Stimulated activated CD4-positive, alpha-beta T cell treated with anti-CD3 and anti-CD28 coated beads, Interleukin-4, amount 100 ng/mL, for 1 hour (primary cell): ENCODE measurements at places on chromosomes 7 and 10.

DNA sequence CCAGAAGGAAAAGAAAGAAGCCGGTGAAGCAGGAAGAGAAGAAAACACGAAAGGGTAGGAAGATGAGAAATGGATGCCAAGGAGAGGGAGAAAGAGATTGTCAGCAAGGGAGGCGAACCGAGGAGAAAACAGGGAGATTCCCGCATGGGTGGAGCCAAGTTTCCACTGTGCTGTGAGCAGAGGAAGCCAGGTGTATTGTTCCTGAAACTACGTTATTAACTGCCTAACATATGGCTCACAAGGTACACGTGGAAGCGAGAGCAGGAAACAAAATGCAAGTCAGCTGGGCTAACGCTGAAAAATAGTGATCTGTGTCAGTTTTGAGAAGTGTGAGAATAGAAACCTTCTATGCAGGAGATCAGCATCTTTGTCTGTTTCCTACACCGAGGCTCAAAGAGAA, 20.4 kb upstream of the HIPK2 start:
- DNase-seq, result no peak

DNA sequence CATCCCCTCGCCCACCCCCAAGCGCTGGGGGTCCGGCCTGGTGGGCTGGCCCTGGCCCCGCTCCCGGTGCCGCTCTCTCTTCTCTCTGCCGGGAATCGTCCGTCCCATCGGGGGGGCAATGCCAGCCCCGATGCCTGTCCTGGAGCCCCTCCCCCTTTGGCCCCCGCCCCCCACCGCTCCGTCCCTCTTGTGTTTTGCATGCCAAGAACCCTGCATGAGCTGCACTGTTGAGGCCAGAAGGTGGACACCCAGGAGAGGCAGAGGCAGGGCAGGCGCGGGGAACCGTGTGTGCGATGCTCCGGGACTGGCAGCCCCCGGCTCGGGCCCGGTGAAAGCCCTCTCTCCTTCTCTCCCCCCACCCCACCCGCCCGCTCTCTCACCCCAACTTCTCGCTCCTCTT, 22.1 kb upstream of the HSPB1 start:
- no peak for DNase-seq

- peak; percentile 29 for DNase-seq
Measured at GRCh38 chr10:92290076-92290836, 622 bp downstream of the CPEB3 start.

DNA sequence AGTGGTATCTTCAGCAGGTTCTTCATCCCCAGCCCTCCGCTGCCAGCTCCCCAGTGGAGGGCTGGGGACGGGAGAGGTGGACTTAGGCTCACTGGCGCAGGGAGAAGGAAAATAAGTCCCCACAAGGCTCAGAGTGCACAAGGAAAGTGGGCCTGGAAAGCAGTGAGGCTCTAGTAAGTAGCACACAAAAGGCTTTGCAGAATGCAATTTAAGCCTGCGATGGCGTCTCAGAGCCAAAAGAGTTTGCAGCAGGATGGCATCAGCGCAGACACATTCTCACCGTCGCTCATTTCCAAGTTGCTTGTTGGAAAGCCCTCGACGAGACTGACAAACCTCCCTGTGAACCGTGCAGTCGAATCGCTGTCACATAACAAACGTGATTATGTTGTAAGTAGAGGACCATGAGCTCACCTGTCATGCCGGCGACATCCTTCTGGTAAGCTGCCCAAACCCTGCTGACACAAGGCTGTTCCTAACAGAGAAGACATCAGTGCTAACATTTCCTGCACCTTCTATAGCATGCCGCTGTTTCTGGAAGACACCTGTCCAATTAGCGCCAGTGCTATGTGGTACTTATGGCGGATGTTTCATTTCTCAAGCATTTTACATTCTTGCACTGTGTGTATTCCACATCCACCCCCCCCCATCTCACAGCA, 98.3 kb upstream of the NPVF start:
- DNase-seq, result no peak

- DNase-seq, result no peak
Measured at GRCh38 chr10:104139221-104139620, 17.2 kb downstream of the SFR1 start.
